HEK293T (cell line): ENCODE measurements at places on chromosomes 5 and 9.

DNA sequence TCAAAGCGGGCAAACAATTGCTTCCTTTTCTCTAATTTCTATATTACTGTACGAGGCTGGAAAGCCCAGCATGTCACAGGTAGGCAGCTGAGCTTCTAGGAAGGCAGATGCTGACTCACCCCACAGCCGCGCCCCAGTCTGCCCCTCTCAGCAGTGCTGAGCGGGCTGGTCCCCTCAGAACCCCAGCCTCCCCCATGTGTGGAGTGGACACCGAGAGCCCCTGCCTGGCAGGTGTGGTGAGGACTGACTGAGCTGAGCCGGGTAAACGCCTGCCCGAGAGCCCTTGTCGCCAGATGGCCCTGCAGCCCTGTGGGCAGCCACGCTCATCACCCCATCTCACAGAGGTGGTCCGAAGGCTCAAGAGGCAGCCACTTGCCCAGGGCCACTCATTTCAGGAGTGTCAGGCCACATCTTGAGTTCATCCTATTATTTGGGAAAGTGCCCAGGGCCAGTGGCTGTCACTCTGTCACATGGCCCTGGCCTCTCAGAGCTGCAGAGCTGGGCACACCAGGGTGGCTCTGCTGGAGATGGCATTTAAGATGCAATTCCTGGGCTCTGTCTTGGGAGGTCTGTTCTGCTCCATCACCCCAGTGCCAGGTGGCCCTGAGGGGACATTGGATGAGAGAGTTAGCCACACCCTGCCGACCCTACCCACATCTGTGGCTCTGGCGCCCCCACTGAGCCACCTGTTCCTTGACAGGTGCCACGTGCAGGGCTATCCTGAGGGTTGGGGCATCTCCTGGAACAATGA, 12.4 kb downstream of the CARD19 start:
- DNase-seq = no peak

GRCh38 chr5:170501361-170501760, 2.5 kb upstream of the KCNIP1 start:
- no peak for DNase-seq

GRCh38 chr5:148393390-148393741, 9.6 kb downstream of the FBXO38 start:
- no peak for DNase-seq

DNA sequence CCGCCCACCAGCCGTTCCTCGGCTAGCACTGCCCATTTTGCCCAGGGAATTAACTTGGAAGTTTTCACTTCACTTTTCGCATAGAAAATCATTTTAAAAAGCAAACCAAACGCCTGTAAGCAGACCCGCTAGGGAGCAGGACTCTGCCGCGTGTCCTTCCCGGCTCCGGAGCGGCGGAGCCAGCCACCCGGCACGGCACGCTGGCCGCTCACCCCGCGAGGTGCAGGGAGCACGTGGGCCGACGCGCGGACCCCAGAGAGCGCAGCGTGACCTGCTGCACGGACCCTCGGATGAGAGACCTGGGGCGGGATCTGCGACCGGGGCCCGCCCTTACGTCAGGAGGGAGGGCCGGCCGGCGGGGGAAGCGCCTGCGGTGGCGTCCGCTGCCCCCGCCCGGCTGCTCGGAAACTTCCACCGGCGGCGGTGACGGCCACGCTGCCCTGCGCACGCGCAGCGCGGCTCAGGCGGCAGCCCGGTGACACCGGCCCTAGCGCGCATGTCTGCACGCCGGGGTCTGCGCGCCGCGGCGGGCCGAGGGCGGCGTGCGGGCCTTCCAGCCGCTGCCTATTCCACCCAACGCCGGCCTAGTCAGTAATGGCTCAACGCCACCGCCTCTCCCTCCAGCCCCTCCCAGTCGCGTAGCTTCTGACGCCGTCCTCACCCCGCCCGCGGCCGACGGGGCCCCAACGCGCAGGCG, 507 bp upstream of the TENT4A start:
- peak; percentile 95 for DNase-seq

DNA sequence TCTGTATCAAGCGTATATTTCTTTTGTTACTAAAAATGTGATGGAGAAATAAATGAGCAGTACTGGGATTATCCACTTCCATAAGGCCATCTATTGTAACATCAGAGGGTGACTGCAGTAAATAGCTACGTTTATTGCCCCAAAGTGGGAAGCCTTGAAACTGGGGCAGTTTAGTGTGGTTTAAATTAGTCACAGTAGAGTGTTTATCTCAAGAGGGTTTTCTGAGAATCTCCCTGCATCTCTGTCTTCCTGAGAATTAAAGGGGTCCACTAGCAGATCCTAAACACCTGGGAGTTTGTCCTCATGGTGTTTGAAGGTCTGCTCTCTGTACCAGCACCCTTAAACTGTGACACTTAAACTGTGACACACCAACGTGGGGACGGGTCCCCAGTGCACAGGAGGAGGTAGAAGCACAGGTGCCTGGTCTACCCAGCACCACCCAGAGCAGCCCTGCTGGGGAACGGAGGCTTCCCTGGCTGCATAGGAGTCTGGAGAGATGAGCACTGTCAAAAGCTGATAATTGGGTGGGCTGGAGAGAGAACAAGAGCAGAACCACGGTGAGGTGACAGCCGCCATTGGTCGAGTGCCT, 25.2 kb downstream of the PRRC2B start:
- DNase-seq = no peak

- no peak for DNase-seq
These were observed 179.8 kb upstream of the ARRDC3 start for GRCh38 chr5:91562922-91563321.

DNA sequence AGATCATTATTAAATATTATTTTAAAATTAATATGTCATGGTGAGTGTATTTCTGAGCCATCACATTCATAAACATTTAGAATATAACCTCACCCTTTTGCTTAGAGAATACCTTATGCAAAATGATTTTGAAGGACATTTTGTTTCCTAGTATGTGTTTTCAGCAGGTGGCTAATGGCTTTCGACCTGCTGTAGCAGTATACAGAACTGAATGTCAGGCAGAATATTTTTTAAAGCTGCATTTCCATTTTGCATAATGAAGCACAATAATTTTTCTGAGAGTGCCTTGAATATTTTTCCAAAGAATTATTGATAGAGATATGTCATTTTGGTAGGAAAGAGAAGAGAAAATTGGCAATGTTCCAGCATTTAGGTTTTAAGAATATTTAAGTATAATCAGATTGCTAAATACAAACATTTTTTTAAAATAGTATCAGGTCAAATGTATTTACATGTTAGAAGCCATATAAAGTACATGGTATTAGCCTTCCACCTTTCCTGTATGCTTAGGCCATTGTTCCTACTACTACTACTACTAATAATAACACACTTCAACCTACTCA, 42.3 kb downstream of the PAM start:
- DNase-seq = no peak

- DNase-seq = no peak
These were observed 6.1 kb downstream of the PRRX2 start for GRCh38 chr9:129671519-129671918.

DNA sequence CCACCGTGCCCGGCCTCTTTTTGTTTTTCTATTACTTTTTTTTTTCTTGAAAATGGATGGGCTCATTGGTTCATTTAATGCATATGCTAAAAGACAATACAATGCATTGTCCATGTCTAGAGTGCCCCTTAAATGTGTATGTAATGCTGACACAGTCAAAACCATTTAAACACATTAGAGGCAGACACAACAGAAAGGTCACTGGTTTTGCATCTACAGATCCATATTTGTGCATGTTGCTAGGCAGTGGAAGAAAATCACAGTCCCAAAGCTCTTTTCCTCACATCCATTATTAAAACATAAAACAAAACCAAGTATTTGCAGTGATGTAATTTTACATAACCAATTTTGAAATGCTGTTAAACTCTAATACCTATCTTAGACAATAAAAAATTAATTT, 389.0 kb downstream of the TAF11L14 start:
- no peak for DNase-seq

DNA sequence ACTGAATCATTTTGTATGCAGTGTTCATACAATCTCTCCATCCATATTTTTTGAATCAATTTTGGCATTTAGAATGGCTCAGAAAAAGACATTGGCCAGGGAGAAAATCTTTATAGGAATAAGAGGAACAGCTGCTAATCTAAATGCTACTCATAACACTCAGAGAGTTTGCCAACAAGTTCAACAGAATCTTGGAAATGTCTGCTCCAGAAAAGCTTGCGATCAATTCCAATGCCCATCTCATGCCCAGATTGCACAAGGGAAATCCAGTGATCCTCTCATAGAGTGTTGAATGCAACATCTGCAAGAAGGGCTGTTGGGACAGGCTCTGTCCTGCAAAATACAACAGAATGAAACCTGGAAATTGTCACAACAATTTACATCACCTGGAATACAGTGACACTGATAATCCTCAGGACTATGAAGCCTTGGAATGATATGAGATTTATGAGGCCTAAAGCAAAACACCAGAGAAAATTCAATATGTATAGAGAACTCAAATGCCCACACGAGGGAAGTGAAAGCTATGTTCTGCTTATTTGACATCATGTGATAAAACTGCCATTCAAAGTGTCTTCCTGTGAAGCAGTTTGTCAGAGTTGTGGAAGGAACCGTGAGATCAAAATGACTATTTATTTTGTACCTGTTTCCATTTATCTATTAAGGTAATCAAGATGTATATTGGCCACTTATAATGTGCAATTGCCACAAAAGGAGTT, 190.1 kb downstream of the PARP8 start:
- DNase-seq = no peak

- DNase-seq = peak; percentile 66
These were observed 603 bp downstream of the TMEM268 start for GRCh38 chr9:114611516-114612271.

- DNase-seq = no peak
These were observed 264.0 kb upstream of the MEF2C start for GRCh38 chr5:89147031-89147430.

- no peak for DNase-seq
These were observed 671 bp downstream of the RGS14 start for GRCh38 chr5:177358370-177358819.

DNA sequence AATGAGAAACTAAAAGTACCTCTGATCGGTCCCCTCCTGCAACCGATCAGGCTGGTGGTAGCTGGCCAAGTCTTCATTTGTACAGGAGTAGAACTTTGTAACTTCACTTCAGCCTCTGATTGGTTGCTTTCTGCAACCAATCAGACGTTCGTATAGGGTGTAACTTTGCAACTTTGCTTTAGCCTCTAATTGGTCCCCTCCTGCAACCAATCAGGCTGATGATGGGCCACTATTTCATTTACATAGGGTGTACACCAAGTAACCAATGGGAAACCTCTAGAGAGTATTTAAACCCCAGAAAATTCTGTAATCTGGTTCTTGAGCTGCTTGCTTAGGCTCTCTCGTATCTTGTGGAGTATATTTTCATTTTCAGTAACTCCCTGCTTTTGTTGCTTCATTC, 445.5 kb downstream of the MED10 start:
- no peak for DNase-seq

GRCh38 chr5:123700624-123701287, 188.8 kb downstream of the CSNK1G3 start:
- DNase-seq = no peak

GRCh38 chr9:2781336-2781735, 62.6 kb downstream of the PUM3 start:
- DNase-seq = no peak

DNA sequence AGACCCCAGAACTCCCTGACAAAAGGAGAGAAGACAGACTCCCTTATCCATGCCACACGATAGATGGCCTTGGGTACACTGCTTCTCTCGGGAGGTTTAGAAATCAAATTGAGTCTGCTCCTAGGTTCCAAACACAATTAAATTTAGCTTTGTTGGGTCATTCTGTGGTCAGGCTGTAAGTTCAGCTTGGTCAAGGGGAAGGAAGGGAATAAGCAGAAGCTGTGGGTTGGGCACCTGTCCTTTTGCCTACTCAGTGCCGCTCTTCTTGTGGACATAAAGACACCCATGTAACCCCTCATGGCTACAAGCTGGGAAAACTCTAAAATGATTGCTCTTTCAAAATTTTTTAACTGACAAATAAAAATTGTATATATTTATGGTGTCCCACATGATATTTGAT, 19.1 kb upstream of the AK3 start:
- DNase-seq = no peak

GRCh38 chr5:10338686-10339057, 14.8 kb upstream of the MARCHF6 start:
- DNase-seq = no peak

DNA sequence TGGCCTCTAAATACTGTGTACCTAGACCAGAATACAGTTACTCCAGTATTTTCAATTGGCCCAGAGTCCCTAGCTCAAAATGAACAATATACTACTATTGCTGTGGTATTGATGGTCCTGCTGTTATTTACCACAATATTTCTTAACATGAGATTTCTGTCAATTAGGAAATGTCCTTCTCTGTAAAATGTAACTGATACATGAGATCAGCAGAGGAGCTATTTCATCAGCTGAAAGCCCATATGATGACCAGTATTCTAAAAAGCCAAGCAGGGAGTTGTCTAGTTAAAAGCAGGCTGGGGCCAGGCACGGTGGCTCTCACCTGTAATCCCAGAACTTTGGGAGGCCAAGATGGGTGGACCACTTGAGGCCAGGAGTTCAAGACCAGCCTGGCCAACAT, 187.7 kb upstream of the PTGER4 start:
- DNase-seq = no peak

DNA sequence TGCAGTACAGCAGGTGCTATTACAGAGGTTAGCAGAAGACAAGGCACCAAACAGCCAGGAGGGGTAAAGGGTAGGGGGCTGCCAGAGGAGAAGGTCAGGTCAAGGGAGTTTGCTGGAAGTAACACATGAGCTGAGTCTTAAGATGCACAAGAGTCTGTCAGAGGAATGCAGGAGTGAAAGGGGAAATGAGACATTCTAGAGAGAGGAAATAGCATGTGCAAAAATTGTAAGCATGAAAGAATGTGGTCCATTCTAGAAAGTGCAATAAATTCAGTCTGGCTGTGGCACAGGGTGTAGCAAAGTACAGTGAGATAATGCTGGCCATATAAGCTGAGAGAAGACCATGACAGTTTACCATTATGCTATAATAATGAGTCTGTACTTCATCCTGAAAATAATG, 6.6 kb downstream of the GOLGA1 start:
- no peak for DNase-seq

DNA sequence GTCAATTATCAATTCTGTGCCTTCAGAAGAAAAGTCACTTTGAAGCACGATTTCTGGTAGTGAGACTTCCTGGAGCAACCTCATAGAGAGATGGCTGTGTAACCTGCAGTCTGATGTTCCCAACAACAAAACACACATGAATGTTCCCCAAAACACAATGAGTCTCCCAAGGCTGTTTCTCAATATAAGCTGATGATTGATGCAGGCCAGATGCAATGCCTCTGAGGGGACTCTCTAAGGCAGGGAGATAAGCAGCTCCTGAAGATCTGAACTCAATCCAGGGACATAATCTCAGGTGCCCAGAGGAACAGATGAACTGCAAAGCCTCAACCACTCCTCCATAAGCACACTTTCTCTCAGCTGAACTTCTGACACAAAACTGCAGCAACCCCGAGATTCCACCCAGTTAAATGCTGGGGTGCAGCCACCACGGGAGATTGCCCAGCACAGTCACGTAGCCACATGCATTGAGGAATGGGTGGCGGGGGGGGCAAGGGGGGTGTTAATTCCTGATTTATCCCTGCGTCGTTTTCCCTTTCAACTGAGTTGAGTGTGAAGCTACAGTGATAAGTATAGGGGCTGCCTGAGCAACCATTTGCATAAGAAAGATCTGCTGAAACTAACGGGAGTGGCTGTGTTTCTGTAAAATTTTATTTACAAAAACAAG, 122.7 kb upstream of the RASEF start:
- DNase-seq = no peak

GRCh38 chr9:114779352-114779845, 26.4 kb downstream of the TNFSF15 start:
- no peak for DNase-seq

- peak; percentile 22 for DNase-seq
These were observed 142.3 kb downstream of the SMARCA2 start for GRCh38 chr9:2157277-2158110.

GRCh38 chr5:60297658-60298057, 402.3 kb downstream of the DEPDC1B start:
- DNase-seq = no peak
